ENCODE measurements at places on chromosomes 1 and 21.

GRCh38 chr1:112297536-112297935, 98.5 kb upstream of the CTTNBP2NL start:
- no peak for DNase-seq

GRCh38 chr1:56533197-56533596, 46.2 kb downstream of the PLPP3 start:
- DNase-seq, result no peak

DNA sequence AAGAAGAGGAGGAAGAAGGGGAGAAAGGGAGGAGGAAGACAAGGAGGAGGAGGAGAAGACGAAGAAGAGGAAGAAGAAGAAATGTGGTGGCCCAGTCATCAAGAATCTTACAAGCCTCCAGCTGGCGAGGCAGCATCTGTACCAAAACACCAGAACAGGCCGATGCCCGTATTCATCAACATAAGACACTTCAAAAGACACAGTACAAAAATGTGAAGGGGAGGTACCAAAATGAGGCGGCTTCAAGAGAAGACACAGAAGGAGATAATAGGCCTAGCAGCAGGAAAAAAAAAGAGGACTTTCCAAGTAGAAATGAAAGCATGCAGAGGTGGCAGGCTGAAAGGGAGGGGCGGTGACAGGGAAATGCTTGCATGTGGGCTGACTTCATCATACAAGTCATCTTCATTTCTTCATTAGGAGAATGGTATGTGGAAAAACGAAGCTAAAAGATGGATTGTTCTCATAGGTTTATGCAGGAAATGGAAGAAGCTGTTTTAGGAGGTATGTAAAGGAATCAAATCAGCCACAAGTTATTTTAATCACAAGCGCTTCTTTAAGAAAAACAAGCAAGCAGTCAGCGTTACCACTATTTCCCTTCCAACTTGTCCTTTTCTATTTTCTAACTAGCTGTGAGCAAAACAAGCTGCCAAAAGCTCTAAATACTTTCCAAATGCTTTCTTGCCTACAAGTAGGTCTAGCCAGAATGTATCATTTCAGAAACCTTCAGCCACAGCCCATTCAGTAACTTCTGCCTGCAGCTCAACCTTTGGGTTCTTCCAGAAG, 192.3 kb downstream of the SLC45A1 start:
- DNase-seq, result no peak

- DNase-seq, result no peak
Measured at GRCh38 chr1:155941845-155942531, 550 bp downstream of the RXFP4 start.

DNA sequence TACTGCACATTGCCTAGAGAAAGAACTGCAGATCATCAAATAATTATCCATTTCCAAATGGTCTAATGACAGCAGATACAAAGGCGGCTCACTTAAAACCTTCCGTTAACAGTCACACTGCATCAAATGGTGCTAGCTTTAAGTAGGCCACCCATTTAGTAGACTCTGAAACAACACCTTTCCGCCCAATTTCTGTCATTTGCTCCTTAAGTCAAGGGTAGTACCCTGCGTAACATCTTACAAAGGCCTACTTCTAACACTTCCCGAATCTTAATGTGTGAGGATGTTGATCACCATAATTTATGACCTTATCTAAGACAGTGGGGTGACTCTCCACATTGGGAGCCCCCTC, 692 bp upstream of the RALGPS2 start:
- no peak for DNase-seq

GRCh38 chr1:4587721-4588120, 66.7 kb upstream of the AJAP1 start:
- DNase-seq, result no peak

DNA sequence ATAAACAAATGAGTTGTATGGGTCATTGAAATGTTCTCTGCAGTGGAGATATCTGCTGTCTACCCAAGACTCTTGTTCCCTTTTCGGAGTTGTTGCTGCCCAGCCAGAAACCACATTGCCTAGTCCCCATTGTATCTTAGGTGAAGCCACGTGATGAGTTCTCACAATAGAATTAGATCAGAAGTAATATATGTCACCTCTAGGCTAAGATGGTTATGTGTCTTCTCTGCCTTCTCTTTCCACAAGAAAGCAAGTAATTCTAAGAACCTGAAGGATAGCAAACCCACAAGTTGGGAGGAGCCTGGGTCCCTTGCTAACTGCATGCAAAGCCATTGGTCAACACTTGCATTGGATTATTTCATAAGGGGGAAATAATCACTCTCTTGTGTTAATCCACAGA, 76.6 kb downstream of the ADCY10 start:
- DNase-seq, result no peak

DNA sequence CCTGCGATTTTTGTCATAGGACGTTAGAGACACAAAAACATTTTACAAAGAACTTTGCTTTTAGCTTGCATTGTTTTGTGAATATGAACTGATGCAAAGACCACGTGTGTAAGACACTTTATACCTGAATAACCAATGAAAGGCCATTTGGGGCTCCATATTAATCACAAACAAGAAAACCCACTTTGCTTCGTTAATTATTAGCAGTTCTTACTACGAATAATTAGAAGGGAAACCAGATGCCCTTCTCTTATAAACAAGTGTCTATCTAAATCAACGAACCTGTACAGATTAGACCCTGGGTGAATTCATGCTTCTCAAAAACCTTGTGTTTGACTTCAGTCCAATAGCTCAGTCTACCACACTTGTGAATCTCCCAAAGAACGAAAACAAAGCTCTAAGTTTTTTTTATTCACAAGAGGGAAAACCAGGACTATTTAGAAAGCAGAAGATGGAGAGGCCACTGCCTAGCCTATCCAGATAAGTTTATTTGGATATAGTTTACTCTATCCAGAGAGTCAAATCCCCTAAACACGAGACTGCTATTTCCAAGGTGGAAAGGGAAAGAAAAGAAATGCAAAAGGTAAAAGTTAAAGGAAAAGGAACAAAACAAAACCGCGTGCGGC, 897 bp downstream of the CYYR1 start:
- DNase-seq, result no peak

- no peak for DNase-seq
Measured at GRCh38 chr1:70992521-70992920, 55.1 kb downstream of the PTGER3 start.

GRCh38 chr1:148362216-148362611, 120.9 kb downstream of the PPIAL4G start:
- DNase-seq, result no peak

DNA sequence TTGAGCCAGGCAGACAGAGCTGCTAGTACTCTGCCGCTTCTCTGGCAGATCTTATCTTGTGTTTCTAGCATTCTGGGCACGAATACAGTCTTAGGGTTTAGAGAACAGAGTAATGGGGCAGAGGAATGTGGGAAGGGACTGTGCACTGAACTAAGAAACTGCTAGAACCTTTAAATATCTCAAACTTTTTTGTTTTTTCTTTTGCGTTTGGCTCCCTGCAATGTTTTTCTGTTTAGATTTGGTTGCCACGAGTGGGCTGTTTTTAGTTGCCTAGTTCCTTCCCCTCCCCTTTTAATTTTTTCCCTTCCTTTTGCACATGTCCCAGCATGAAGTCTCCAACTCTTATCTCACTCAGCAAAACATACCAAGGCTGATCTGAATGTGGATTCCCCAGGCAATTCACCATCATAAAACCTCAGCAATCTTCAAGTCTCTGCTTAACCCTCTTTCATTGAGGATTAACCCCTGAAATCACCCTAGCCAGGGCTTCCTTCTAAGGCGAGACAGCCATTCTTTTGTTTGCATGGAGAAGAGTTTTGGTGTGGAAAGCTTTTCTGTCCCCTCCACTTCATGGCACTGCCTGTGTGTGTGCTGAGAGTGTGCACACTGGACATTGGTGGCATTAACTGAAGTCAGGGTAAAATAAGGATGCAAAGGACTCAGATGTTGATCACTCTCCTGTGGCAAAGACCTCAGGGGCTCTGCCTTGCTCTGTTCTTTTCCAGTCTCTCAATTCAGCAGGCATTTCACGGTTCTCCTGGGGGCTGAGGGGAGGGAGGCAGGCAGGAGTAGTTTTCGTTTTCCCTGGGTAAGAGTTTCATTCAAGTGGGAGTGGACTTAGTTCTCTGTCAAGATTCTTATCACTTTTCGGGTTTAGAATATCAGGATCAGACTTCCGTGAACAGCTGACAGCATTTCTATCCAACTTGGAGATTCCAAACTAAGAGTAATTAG, 2.8 kb upstream of the ATF3 start:
- DNase-seq, result no peak

DNA sequence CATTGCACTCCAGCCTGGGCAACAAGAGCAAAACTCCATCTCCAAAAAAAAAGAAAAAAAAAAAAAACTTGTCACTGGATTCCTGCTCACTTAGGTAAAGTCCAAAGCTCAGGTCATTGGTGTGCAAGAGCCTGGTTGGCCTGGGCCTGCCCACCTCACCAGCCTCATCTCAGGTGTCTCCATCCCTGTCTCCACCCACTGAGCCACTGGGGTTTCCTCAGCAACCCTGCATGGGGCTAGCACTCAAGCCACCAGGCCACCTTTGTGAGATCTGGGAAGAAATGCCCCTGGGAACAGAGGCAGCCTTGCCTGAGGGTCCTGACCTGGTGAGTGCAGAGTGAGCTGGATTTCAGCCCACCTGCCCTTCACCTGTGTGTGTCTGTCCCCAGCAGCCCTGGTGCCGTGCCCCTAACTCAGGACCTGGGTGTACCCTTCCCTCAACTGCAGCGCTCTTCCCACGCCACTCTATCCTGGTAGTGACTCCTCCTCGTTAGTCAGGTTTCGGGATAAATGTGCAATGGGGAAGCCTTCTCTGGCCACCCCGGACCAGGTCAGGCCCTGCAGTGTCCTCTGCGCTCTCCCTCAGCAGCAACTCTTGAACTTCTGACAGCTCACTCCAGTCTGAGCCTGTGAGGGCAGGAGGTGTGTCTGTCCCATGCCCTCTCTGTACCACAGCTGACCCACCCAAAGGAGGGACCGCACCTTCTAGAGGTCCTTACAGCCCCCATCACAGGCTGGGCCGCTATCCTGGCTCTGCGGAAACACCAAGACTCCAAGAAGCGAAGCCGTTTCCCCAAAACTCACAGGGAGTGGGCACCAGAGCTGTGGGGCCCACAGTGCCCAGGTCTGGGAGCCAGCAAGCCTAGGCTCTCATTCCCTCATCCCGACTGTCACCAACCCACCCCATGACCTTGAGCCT, 3.3 kb downstream of the PDZK1IP1 start:
- no peak for DNase-seq

DNA sequence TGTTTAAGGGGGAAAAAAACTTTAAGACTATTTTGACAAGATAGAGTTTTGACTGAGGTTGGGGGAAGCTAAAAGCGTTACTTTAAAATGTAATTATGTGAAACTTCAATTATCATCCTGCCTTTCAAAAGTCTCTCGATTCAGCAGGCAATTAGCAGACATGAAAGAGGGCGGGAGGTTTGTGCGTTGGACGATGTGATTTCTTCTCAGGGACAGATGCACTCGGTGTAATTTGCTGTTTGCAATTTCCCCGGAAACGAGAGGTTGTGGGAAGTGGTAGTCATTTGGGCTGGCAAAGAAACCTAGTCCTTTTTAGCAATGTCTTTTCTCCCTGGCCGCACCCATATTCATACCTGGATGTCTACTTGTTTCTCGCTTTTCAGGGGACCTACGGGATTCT, 27.1 kb downstream of the KAZN start:
- no peak for DNase-seq

- DNase-seq, result no peak
Measured at GRCh38 chr1:76942549-76942948, 75.3 kb downstream of the ST6GALNAC5 start.

- no peak for DNase-seq
Measured at GRCh38 chr1:37133276-37134145, 99.2 kb upstream of the GRIK3 start.

DNA sequence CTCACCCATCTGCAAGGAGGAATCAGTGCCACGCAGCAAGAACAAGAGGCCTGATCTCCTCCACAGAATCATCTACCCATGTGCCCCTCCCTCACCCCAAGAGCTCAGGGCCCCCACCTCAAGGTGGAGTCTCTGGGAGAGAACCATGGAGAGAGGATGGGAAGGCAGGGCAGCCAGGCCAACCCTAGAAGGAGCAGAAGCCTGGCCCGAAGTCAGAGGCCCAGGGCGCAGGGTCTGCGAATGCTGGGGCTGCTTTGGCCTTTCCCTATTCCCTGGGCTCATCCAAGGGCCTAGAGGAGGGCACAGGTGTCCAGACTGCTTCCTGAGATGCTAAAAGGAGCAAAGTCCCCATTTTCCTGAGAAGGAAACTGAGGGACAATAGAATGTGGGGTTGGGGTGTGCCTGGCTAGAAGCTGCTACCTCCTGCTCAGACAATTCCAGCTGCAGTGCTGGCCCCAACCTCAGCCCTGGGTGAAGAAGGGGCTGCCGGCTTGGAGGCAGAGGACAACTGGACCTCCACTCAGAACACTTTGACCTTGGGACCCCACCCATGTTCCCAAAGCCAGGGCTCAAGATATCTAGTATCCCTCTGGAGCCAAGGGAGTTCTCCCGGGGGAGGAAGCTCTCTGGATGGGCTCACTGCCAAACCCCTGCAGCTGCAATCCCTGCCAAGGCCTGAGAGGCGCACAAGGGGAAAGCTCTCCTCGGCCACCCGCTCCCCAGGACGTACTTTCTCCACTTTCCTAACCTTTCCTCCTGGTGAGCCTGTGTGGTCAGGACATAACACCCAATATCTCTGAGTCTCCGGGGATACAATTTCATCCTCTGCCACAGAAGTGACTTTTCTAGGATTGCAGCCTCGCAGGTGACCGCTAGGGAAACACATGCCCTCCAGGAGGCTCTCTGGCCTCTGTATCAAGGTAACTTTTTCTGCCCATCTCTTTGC, 16.6 kb upstream of the LEMD1 start:
- no peak for DNase-seq

- DNase-seq, result no peak
Measured at GRCh38 chr1:226274138-226274537, 34.8 kb downstream of the LIN9 start.

DNA sequence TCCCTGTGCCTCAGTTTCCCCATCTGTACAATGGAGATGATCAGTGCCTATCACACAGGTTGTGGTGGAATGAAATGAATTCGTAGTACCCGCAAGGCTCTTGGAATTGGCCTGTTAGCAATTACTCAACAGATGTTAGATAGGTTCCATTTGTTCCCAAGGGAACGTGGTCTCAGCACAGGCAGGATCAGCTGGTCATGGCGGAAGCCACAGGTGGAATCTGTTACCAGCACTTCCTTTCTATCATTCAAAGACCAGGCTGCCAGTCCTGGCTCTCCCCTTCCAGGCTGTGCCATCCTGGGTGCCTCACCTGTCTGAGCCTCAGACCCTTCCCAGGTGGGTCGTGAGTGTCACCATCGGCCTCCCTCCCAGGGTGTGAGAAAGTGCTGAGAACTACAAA, 61.5 kb downstream of the FBXO2 start:
- DNase-seq, result no peak

Measured in NCI-H1048 (cell line).